ENCODE measurements at places on chromosomes 6 and 20.
A peak's percentile ranks its signal among the peaks of the same experiment; 100 is the strongest.

DNA sequence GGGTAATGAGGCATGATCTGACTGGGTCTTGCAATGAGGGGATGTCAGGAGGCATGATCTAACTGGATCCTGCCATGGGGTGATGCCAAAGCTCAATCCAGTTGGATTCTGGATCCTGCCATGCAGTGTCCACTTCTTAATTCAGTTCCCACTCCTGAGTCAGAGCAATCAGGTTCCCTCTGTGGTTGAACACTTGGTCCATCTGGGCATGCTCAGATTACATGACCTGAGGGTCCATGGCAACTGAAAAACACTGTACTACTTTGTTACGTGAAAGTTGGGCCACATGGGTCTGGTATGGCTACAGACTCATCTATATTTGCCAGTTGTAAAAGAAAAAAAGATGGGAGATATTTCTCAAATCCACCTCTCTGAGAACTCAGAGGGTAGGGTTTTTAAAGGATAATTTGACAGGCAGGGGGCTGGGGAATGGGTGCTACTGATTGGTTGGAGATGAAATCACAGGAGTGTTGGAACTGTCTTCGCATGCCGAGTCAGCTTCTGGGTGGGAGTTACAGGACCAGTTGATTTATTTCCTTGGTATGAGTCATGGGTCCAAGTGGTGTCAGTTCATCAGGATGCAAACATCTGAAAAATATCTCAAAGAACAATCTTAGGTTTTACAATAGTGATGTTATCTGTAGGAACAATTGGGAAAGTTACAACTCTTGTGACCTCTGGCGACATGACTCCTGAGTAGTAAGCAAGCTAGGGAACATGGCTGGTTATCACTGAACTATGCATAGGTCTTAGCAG, 21.6 kb downstream of the C6orf163 start:
- DNase-seq: no peak

DNA sequence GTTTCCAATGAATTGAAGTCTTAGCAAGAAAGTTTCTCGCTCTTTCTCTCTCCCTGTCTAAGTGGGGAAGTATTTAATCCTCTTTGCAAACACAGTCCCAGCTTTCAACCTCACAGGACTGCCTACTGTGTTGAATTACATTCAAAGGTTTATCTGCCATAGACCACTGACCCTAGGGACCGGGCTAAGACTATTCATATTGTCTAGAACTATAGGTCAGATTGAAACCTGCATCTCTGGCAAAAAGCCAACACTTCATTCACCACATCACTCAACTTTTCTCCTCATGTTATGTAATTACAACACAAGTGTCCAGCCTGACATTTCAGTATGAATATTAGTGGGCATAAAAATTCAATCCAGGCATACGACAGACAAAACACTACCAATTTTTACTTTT, 314.7 kb upstream of the RSPO3 start:
- no peak for DNase-seq

GRCh38 chr20:54340667-54341081, 132.8 kb downstream of the PFDN4 start:
- no peak for DNase-seq

DNA sequence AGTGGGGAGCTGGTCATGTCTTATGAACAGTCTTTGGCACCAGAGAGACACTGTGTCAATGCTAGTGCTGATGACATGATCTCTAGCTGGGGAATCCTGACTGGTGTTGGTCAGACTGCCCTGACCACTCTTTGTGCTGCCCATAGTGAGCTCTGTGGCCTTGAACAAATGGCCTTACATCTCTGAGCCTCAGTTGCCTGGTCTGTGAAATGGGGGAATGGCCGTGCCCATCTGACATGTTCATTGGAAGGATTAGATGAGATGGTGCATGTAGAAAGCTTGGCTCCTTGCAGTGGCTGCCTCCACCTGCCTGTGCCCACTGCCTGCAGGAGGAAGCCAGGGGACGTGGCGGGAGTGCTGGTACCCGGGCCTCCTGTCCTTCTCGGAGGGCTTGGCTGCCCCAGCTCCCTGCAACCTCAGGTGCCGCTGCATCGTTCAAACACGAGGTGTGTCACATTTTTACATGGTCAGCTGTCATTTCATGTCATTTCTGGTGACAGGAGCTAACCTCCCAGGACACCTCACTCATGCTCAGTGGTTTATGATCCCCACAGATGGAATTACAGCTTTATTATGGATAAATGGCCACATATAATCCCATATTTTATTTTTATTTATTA, 45.8 kb downstream of the ANKRD60 start:
- no peak for DNase-seq

DNA sequence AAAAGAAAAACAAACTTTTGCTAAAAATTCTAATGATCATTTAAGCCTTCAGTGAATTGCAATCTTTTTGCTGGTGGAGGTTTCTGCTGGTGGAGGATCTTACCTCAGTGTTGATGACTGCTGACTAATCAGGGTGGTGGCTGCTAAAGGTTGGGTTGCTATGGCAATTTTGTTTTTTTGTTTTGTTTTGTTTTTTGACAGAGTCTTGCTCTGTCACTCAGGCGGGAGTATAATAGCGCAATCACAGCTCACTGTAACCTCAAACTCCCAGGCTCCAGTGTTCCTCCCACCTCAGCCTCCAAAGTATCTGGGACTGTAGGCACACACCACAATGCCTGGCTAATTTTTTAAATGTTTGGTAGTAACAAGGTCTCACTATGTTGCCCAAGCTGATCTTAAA, 94.7 kb downstream of the ANKRD6 start:
- no peak for DNase-seq

GRCh38 chr20:1894471-1894950, 696 bp upstream of the SIRPA start:
- peak; percentile 25 for DNase-seq

DNA sequence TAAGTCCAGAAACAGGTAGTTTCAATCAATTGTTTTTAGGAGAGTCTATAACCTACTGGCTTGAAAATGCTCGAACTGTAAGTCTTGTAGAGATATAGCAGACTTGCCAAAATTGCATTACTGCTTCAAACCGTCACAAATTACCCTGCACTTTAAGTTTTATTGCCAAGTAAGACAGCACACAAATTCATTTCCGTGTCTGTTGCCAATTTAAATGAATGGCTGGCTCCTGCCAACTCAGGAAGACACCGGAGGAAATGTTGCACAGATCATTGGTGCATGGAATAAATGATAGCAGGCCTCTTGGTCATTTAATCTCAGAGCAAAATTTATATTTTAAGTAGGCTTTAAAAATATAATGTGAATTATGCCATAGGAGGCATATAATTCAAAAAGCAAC, 438.1 kb downstream of the HACE1 start:
- DNase-seq: no peak

GRCh38 chr20:52379723-52380336, 188.3 kb upstream of the ZFP64 start:
- peak; percentile 51 for DNase-seq

DNA sequence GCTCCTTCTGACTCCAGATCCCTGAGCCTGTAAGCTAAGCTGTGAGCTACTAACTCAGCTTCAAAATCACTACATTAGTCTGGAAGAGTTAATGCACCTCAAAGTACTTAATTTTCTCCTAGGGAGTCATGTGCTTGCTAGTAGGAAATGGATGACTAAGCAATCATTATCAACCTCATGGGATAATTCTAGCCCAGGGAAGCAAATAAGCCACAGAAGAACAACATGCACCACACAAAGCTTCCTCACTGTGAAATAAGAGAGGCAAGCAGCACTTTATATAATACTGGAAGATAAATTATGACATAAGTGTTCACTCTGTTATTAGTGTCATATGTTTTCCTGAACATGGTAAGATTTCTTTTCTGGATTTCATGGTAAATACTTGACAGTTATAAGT, 57.9 kb upstream of the RCAN2 start:
- no peak for DNase-seq

DNA sequence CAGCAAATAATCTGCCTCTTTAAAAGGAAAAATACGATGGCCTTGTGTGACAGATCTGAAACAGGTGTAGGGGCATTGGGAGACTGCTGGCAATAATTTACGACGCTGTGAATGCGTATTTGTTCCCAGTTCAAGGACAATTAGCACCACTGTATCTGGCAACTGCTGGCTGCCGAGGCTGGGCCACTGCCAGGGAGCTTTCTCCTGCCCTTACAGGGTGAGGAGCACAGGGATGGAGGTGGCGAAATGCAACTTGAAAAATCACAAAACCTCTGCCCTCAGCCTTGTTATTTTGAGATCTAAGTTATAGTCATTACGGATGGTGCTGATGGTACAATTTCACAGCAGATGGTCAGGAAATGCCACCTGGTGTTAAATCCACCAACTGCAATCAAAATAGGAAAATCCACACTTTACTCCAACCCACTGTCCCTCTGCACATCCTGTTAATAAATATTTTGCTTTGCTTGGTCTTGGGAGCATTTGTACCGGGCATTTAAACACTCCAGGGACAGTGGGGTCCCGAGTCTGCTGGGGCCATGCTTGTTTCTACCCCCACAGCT, 6.4 kb downstream of the MYLK4 start:
- DNase-seq: no peak

GRCh38 chr6:113824411-113824810, 32.7 kb upstream of the MARCKS start:
- no peak for DNase-seq

GRCh38 chr6:63295553-63296194, 24.1 kb downstream of the LGSN start:
- no peak for DNase-seq

DNA sequence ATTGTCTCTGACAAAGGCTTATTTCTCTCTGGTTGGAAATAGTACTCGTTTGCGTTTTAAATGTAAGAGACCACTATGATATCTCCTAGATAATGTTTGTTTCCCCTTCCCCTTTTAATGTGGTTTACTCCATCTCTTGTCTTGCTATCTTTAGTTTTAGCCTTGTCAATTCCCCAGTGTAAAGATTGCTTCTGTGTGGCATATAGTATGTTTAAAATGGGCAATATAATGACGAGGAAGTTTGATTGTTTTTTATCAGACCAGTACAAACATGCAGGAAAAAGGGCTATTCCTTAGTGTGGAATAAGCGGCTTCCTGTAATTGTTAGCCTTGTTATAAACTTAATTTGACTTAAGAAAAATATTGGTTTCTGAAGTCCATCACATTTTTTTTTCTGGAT, 3.1 kb downstream of the QKI start:
- no peak for DNase-seq

DNA sequence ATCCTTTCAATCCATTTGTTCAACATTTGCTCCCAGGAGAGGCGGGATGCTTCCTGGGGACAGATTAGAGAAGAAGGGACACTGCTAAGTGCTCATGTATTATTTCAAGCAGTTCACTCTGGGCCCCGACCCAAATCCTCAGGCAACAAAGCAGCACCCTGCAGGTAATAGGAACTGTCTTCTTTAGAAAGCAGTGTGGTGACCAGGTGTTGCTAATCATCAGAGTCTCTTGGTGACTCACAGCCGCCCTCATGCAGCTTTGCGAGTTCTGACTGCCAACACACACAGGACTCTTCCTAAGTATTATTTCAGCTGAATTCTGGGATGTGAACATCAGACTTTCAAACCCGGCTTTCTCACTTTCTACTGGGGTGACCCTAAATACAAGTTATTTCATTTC, 356.4 kb downstream of the PRKN start:
- no peak for DNase-seq

- DNase-seq: no peak
Observed at GRCh38 chr6:107533415-107534059, 43.6 kb downstream of the SOBP start.

DNA sequence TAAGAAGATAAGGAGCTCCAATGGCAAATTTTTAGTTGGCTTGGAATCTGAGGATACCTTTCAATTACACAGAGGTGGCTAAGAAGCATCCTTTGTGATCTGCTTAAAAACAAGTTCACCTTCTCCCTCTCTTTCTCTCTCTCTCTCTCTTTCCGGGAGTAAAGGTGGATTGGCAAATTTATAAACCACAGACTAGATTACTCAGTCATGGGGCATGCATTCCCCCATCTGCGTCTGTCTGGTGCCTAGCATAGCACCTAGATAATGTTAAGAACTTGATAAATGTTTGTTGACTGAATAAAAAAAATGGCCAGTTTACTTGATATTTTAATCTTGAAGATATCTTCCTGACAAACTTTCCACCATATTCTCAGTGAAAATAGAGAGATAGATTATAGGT, 312.3 kb downstream of the CDC5L start:
- DNase-seq: no peak

GRCh38 chr6:126341126-126341525, 1.2 kb downstream of the CENPW start:
- no peak for DNase-seq

DNA sequence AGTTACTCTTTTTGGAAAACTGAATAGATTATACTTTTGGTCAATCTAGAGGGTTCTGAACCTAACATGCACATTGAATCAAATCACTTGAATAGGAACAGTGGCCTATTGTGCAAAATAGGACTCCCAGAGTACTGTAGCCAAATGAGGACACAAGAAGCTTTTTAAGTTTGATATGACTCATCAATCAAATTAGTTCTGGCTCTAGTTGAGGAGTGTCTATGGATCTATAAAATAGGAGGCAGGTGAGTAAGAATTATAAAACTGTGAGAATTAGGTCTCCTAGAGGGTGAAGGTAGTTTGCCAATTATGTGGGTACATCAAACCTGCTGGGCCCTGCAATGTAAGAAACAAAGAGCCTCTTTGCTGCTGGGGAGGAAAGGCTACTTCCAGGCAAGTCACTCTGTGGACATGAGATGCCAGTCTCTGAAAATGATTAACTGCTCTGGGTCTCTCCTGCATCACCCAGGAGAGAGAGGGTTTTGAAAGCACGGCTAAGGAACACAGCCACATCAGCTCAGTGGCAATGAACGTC, 112.3 kb downstream of the RCAN2 start:
- DNase-seq: no peak

- no peak for DNase-seq
Observed at GRCh38 chr6:139308936-139309603, 17.3 kb upstream of the TXLNB start.

DNA sequence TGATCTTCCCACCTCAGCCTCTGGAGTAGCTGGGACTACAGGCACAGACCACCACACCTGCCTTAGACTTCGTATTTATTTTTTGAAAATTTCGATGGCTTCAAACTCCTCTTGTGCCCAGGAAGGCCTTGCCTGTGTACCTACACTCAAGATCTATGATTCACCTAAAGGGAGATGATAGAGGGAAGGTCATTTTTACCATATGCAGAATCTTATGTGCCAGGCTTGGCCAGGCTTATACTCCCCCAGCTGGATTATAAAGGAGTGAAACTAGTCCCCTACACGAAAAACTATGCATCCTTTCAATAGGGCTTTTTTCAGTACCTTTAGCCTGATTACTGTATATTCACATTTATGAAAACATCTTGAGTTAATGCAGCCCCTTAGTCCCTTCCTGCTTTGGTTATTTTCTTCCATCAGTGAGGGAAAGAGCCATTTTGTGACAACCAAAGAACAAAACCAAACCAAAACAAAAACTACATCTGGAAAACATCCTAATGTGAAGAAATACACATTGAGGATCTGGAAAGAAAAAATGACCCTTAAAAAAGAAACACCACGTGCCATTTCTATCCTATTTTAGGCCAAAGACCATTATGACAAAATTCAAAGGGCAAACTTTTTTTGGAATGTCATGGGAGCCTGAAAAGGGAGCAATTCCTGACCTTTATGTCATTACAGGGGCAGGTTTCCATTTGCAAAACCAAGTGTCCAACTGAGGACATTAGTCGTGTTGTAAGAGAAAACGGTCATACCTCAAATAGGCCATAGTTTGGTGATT, 34.7 kb downstream of the RIPOR2 start:
- no peak for DNase-seq

Measured in activated CD4-positive, alpha-beta T cell treated with anti-CD3 and anti-CD28 coated beads for 48 hours (primary cell).